BJ (cell line): ENCODE measurements at places on chromosomes 2 and 18.

DNA sequence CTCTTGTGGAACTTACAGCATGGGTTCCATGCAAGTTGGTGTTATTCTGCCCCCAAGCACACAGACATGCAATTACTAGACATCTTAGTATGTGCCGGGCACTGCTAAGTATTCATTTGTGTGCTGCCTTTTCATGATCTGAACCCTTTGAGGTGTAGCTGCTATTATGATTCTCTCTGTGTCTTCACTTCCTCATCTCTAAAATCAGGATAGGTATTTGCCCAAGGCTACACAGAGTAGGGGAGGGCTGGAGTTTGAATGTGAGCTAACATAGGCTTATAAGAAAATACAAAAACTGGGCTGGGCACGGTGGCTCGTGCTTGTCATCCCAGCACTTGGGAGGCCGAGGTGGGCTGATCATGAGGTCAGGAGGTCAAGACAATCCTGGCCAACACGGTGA lies 27.2 kb downstream of the FASTKD2 start:
- no peak for DNase-seq

DNA sequence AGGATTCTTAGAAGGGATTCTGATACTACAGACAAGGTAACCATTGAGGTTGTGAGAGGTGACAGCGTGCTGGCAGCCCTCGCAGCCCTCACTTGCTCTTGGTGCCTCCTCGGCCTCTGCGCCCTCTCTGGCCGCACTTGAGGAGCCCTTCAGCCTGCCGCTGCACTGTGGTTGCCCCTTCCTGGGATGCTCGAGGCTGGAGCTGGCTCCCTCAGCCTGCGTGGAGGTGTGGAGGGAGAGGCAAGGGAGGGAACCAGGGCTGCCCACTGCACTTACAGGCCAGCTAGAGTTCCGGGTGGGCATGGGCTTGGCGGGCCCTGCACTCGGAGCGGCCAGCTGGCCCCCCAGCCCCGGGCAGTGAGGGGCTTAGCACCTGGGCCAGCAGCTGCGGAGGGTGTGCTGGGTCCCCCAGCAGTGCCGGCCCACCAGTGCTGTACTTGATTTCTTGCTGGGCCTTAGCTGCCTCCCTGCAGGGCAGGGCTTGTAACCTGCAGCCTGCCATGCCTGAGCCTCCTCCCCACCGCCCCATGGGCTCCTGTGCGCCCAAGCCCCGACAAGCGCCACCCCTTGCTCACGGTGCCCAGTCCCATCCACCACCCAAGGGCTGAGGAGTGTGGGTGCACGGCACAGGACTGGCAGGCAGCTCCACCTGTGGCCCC lies 23.9 kb upstream of the RIT2 start:
- DNase-seq = no peak

GRCh38 chr18:47964053-47964452 lies 33.6 kb upstream of the SMAD2 start:
- DNase-seq = no peak

- no peak for DNase-seq
These were observed 254.4 kb downstream of the KCNE4 start for GRCh38 chr2:223306371-223306770.

- DNase-seq = peak; percentile 88
These were observed 42.3 kb downstream of the SERPINB7 start for GRCh38 chr18:63817441-63818051.

GRCh38 chr2:184646593-184646992 lies 48.3 kb downstream of the ZNF804A start:
- DNase-seq = no peak

DNA sequence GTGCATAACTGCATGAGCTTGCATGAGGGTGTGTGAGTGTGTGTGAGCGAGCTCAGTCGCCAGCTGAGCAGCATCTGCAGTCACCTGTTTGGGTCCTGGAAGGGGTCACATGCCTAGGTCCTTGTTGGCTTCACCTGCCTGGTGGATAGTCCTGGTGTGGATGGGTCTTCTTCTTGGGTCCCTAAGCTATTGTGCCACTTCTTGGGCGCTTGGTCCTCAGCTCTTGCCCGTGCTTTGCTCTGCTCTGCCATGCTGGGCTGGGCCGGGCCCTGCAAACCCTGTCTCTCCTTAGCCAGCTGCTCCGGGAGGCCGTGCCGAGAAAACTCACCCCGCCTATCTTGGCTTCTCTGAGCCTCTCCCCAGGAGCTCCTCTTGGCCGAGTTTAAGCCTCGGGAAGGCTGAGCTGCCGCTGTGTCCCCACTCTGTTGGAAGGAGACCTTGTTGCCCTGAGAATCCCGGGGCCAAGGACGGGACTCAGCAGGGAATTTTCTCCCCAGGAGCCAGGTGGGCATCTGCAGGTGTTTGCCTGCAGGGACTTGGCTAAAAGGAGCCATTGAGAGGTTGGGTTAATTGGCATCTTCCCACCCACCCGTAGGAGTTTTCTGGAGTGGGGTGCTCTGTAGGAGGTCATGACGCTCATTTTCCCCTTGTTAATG lies 300.8 kb downstream of the NDUFA10 start:
- no peak for DNase-seq

GRCh38 chr18:25231327-25231691 lies 120.7 kb downstream of the ZNF521 start:
- no peak for DNase-seq

- DNase-seq = no peak
These were observed 58.2 kb downstream of the COPS8 start for GRCh38 chr2:237143676-237144440.

- DNase-seq = peak; percentile 94
These were observed 87.0 kb downstream of the ALPK2 start for GRCh38 chr18:58541789-58542425.

DNA sequence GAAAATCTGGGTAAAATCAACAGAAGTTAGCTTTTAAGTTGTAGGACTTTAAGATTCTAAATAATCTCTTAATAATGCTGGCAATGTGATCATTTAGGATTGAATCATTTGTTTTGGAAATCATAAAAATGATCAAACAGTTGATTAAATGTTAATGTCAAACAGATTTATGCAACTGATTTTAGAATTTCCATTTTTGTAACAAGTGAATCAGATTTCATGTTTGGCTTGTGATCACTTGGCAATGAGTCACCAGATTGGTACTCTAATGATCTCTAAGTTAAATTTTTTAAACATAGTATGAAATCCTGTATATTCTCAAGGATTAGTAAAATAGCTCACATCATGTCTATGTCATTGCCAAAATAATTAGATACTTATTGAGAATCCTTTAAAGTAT lies 50.1 kb upstream of the UNC80 start:
- DNase-seq = peak; percentile 6

GRCh38 chr18:41713969-41714825 lies 240.8 kb upstream of the PIK3C3 start:
- DNase-seq = no peak

GRCh38 chr2:235343869-235344268 lies 150.0 kb upstream of the AGAP1 start:
- no peak for DNase-seq

DNA sequence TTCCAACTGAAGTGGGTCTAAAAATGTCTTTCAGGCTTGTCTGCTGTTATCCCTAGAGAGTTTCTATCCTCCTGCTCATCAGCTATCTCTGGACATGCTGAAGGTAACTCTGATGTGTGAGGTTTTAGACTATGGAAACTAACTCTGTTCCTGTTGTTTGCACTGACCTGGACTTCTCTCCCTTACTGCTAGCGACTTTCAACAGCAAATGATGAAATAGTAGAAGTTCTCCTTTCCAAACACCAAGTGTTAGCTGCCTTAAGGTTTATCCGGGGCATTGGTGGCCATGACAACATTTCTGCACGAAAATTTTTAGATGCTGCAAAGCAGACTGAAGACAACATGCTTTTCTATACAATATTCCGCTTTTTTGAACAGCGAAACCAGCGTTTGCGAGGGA lies 26.9 kb downstream of the RMC1 start:
- no peak for DNase-seq

- DNase-seq = no peak
These were observed 32.0 kb upstream of the SKOR2 start for GRCh38 chr18:47283476-47283875.

- DNase-seq = no peak
These were observed 1.1 kb downstream of the CASP8 start for GRCh38 chr2:201261471-201261870.

DNA sequence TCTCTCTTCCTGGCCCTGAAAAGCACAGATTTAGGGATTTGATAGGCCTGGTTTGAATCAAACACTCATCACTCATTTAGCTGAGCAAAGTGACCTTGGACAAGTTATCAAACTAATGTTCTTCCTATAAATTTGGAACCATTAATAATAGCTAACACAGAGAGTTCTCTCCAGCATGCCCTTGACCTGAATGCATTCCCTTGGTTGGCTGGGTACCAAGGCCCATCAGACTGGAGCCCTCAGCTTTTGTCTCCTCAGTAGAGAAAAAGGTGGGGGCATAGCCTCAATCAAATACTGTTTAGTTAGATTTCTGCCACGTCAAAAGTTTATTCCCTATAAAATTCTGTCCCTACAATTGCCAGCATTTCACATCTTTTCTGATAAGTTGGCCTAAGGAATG lies 13.8 kb upstream of the MRPL19 start:
- DNase-seq = no peak

- DNase-seq = no peak
These were observed 135.0 kb downstream of the IKZF2 start for GRCh38 chr2:213016166-213016983.

GRCh38 chr2:37460896-37461229 lies 116.4 kb downstream of the QPCT start:
- no peak for DNase-seq

DNA sequence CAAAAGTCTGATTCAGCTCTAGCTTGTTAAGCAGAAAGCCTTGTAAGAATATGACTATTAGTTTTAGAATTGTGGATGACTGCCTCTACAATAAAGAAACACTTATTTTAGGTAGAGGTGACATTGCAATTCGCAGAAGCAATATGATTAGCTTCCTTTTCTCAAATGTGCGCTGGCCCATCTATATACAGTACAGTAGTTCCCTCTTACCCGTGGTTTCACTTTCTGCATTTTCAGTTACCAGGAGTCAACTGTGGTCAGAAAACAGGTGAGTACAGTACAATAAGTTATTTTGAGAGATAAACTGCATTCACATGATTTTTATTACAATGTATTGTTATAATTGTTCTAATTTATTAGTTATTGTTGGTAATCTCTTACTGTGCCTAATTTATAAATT lies 405.1 kb downstream of the GPD2 start:
- DNase-seq = no peak

DNA sequence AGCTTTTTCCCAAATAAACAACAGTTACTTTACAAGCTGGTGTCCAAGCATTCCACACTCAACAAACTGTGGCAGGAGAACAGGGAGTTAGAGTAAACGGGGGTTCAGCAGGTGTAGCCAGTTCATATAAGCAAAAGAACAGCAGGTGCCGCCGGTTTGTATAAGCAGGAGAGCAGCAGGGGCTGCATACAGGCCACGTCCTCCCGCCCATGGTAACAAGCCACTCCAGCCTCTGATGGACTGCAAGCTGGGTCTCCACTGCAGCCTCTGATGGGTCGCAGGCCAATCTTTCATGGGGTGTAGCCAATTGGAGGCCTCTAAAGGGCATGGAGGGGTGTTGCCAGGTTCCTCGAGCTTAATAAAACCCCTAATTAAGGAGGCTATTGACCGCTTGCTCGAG lies 189.3 kb downstream of the ANKRD30B start:
- DNase-seq = no peak

GRCh38 chr2:17311771-17312511 lies 206.3 kb downstream of the RAD51AP2 start:
- DNase-seq = no peak

- peak; percentile 4 for DNase-seq
These were observed 55.5 kb downstream of the PIGN start for GRCh38 chr18:62131301-62131909.

DNA sequence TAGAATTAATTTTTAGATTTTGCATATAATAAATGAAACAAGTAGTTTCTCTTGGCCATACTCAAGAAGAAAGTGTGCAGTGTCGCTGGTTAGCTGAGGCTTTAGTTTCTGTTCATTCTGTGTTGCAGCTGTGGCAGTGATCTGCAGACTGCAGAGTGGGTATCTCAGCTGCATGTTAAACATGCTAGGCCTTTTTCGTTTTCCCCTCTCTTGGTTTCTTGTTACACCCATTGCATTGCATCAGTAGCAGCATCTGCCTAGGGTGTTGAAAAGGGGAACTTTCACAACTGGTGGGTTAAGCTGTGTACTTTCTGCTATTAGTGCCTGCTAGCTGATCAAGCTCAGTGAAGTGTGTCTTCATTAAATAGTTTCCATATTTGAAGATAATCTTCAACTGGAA lies 51.3 kb downstream of the ACSL3 start:
- DNase-seq = no peak

GRCh38 chr2:205747829-205748386 lies 65.6 kb downstream of the NRP2 start:
- DNase-seq = no peak

- DNase-seq = no peak
These were observed 200.7 kb downstream of the RAD51AP2 start for GRCh38 chr2:17317439-17317976.

DNA sequence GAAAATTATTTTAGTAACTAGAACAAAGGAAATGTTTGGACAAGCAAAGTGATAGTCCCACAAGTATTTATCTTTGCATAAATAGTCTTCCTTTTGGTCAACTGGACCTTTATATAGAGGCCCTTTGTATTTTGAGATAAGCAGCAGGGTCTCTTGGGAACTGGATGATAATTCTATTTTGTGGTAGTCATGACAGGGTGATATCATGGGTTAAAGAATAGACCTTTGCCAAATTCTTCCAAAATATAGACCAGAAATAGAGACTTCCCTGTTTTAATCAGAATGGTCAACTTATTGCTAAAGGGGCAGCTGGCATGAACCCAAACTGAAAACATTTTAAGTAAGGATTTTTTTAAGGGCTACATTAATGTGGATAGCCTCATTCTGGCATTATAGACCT lies 10.5 kb downstream of the PLEK start:
- no peak for DNase-seq

DNA sequence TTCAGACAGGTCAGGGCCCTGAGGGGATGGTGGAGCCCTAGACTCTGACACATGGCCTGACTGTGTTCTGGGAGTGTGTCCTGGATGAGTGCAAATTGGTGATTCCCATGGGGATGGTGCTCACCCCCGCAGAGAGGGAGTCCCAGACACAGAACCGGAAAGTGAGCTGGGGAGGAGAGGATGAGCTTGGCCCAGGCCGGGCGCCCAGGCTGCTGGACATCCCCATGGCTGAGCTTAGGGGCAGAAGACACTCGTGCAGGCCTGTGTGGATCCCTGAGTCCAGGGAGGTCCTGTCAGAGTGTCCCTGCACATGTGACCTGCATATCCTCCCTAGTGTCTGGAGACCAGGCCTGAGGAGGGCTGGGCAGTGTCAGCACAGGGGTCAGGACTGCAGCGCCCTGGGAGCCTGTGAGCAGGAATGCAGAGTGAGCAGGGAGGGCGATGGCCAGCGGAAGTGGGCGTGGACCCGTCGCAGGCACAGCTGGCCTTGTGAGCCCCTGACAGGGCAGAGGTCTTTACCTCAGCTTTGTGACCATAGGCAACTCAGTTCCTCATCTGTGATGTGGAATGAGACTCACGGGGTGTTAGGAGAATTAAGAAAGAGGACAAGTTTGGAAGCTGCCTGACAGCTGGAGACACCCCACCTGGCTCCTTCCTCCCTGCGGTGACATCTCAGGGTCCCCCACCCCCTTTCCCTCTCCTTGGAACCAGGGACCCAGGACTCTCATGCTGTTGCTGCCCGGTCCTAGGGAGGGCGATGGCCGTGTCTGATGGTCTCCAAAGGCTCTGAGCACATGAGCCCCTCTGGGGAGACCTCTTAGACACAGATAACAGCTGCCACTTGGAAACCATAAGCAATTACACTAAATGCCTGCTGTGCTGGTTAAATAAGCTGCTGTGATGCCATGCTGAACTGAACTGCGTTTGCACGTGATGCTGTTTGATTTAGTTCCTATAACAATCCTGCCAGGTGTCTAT lies 62.6 kb upstream of the HS6ST1 start:
- no peak for DNase-seq

GRCh38 chr2:224895377-224895776 lies 146.9 kb downstream of the DOCK10 start:
- DNase-seq = no peak
